ENCODE measurements at places on chromosomes 13 and 19.

GRCh38 chr19:16295057-16295456 is 29.6 kb upstream of the KLF2 start:
- DNase-seq: no peak

DNA sequence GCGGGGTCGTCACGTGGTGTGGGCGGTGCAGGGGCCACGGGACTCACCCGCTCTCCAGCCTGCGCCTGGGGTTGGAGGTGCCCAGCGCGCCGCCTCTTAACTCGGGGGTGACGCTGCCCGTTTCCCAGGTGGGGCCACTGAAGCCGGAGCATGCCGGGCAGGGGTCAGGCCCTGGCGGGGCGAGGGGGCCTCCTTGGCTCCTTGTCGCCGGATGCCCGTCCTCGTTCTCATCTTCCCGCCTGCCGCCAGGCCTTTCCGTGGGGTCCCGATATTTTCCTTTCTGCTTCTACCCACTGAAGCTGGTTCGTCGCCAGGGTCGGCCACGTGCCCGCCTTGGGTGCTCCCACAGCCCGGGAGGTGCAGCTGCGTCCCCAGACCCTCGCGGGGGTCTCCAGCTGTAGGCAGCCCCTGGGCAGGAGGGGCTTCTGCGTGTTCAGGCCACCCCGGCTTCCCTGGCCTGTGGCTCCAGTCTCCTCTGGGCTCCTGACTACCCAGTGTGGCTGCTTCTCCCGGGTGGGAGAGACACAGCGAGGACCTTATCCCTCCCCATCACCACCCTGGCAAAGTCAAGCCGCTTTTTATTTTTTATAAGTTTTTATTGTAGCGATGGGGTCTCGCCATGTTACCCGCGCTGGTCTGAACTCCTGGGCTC is 772 bp downstream of the FAM174C start:
- no peak for DNase-seq

- no peak for DNase-seq
Observed at GRCh38 chr13:114034481-114034891, 60.6 kb upstream of the C13orf46 start.

GRCh38 chr13:110921695-110922094 is 6.8 kb upstream of the ANKRD10 start:
- no peak for DNase-seq

DNA sequence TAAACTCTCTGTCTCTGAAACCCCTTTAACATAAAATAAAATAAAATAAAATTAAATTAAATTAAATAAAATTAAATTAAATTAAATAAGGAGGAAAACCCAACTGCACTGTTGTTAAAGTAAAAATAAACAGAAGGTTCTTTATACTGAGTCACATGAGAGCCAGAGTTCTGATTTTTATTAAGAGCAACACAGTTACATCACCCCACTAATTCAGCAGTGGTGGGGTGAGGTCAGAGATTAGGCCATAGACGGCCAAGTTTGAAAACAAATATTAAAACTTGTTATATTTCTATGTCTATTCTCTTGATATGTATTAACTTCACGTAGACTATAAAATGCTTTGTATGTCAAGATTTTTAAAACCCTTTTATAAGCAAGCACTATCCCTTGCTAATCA is 59.5 kb downstream of the MYCBP2 start:
- DNase-seq: no peak

DNA sequence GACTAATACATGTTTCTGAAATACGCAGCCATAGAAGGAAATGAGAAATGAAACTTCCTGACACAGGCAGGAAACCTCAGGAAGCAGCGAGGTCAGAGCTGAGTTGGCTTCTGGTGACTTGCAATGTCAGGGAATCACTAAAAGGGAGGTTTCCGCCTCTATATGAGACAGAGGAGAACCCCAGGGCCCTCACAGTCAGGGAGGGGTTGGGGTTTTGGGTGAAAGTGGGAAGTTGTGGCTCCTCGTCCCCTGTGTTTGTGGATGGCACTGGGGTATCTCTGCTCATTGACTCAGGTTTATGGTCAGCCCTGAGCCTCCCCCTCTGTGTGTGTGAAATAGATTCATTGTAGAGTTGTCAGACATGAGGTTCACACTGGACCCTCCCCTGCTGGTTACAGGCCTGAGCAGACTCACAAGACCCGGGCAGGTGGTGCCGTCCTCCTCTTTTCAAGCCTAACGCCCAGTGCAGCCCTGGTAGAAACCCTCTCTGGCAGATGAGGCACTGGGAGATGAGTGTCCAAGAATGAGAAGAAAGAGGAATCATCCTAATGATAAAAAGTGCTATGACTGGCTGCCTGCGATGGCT is 5.5 kb upstream of the LILRA6 start:
- DNase-seq: no peak
